ENCODE measurements at places on chromosomes 12 and 14.

GRCh38 chr14:60945984-60946383 is 34.9 kb downstream of the TRMT5 start:
- DNase-seq: no peak

DNA sequence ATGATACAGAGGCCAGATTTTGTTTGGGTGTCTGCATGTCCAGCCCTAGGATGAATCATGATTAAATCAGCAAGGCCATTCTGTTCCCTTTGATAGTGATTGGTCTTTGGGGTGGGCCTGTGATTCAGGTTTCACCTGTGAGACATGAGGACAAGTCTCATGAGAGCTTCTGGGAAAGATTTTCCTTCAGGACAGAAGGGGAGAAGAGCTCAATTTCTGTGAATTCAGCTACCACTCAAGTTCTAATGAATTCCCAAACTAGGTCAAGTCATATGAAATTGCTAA is 73.4 kb downstream of the ZNF664 start:
- no peak for DNase-seq

- no peak for DNase-seq
Measured at GRCh38 chr14:63777024-63777423, 49.2 kb upstream of the SGPP1 start.

GRCh38 chr12:18888047-18888446 is 150.1 kb downstream of the CAPZA3 start:
- no peak for DNase-seq

DNA sequence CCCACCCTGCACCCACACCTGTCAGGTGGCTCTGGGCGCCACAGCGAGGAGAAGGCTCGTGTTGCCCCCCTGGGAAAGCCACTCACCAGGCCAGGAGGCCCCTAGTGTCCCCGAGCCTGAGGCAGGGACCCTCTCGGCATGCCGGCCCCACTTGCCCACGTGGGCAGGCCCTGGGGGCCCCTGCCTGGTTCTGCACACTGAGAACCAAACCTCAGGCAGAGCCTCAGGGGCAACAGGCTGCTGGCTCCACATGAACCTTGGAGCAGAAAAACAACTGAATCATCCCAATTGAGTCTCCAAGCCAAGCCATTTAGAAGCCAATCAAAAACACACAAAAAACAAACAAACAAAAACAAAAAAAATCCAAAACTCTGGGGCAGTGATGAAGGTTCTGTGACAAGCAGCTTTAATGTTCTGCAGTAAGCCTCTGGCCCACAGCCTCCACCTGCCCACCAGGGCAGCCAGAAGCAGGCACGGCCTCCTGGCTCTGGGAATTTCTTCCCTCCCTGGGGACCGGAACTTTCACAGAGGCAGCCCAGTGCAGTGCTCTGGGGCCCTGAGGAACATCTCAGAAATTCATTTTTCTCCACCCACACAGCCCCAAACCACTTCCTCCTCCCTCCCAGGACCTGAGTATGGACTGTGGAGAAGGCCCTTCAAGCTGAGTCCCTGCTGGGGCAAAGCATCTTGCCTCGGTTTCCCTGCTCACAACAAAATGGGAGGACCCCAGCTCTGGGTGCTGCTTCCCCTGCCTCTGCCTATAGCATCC is 90.2 kb downstream of the CHGA start:
- DNase-seq: no peak

GRCh38 chr14:26925876-26926584 is 328.2 kb upstream of the NOVA1 start:
- DNase-seq: no peak

GRCh38 chr12:122681814-122682213 is 21.3 kb downstream of the HCAR2 start:
- DNase-seq: no peak

DNA sequence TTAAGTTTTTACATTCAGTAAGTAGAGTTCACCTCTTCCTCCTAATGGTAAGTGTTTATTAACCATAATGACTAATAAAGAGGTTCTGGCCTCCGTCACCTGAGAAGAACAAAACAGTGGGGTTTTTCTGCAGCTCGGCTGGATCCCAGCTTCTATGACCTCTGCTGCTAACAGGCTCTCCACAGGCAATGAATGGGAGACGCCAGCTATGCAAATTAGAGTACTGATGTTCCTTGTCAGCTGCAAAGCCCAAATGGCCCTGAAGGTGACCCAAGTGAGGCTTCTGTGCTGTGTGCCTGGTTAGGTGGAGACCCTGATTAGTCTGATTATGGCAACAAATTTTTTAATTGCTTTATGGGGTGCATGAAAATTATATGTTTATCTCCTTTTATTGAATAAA is 218.1 kb downstream of the APAF1 start:
- no peak for DNase-seq

GRCh38 chr12:80472911-80473500 is 29.0 kb downstream of the PTPRQ start:
- DNase-seq: no peak

- DNase-seq: no peak
Measured at GRCh38 chr14:104882325-104882973, 17.4 kb downstream of the CEP170B start.

DNA sequence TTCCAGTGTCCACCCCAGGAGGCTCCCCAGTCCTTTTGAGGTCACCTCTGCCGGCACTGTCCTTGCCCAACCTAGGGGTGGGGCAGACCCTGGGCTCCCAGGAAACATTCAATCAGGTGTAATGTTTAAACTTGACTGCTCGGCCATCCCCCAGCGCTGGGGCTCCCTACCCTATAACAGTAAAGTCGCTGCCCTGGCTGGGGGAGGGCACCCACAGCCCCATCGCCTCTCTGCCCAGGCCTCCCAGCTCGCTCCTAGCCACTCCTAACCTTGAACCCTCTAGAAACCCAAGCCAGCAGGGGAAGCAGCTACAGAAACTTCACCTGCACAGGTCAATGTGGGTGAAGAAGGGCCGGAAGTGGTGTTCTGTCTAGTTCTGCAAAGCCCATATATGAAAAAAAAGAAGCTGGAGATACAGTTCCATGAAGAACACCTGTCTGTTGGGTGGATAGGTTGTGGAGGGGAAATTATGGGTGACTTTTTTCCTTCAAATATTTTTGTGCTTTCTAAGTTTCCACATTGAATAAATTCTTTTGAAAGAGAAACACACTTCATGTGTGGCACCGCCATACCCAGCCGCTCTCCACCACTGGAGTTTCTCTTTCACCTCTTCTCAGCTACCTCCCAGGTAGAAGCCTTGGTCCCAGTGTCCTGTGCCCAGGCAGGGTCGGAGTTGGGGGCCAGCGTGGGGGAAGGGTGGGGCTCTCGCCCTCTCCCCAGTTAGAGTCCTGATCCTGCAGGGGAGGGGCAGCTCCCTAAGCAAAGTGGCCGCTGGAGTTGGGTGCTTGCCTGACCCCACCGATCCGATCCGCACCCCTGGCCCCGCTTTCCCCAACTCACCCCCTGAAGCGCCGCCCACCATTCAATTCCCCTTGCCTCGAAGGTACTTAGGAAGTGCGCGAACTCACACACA is 1.1 kb downstream of the CLMN start:
- no peak for DNase-seq

GRCh38 chr12:20438299-20438779 is 70.0 kb downstream of the PDE3A start:
- no peak for DNase-seq

DNA sequence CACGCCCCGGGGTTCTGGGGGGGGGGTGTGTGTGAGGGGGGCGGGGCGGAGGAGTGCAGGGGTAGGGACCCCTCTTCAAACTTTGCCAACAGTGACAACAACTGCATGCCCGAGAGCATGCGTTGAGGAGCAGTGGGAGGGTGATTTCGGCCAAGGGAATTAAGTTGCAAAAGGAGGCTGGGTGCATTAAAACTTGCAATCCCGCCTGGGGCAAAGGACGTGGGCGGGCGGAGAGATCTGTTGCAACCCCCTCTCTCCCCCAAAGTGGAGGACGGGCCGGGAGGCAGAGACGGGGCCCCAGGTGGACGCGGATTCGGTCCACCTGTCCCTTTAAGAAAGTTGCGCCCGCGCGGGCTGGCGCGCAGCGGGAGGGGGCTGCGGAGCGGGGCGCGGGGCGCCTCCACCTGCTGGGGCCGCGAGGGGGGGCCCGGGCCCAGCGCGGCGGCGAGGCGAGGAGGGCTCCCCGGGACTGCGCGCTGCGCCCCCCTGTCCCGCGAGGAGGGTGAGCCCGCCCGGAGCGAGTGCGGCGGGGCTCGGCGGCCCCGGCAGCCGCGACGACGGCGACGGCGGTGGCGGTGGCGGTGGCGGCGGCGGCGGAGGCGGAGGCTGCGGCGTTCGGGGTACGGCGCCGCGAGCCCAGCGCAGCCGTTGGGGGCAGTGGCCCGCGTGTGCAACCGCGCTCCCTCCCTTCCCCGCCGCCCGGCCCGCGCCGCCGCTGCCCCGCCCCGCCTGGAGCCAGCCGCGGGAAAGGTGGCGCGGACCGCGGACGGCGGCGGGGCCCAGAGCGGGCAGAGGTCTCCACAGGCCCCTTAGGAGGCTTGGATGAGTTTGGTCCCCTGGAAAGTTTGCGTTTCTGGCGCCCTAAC is 530 bp upstream of the FOXN4 start:
- no peak for DNase-seq

GRCh38 chr12:68962877-68963855 is 30.2 kb upstream of the CPM start:
- no peak for DNase-seq

DNA sequence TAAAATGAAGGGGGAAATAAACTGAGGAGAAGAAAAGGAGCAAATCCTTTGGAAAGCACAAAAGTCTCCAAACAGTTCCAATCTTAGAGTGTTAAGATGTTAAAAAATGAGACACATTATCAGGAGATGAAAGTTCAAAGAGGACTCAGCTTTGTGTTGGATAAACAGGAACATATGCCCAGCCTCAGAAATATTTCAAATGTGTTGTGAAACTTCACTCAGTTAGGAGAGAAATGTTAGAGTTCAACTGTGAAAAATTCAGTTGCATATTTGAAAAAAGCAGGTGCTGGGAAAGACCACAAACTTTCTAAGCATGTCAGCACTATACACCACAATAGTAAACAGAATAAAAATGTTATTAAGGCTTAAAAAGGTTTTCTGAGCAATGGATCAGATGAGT is 136.8 kb upstream of the PRKD1 start:
- no peak for DNase-seq

DNA sequence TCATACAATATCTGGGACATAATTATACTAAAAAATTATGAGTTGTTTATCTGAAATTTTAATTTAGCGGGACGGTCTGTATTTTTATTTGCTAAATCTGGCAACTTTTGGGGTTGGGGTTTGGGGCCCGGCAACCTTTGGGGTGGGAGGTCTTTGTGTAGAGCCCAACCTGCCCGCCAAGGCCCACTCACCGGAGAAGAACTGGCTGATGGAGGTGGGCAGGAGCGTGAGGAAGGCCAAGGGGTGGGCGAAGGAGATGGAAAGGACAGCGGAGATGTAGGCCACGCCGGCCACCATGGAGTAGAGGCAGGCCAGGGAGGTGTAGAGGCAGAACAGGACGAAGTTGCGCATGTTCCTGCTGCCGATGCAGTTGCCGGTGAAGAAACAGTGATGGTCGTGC is 2.6 kb downstream of the ZDHHC22 start:
- DNase-seq: no peak

GRCh38 chr12:104737113-104737512 is 221.0 kb downstream of the SLC41A2 start:
- DNase-seq: no peak

- peak; percentile 58 for DNase-seq
Measured at GRCh38 chr12:132506328-132507160, 16.6 kb downstream of the FBRSL1 start.

DNA sequence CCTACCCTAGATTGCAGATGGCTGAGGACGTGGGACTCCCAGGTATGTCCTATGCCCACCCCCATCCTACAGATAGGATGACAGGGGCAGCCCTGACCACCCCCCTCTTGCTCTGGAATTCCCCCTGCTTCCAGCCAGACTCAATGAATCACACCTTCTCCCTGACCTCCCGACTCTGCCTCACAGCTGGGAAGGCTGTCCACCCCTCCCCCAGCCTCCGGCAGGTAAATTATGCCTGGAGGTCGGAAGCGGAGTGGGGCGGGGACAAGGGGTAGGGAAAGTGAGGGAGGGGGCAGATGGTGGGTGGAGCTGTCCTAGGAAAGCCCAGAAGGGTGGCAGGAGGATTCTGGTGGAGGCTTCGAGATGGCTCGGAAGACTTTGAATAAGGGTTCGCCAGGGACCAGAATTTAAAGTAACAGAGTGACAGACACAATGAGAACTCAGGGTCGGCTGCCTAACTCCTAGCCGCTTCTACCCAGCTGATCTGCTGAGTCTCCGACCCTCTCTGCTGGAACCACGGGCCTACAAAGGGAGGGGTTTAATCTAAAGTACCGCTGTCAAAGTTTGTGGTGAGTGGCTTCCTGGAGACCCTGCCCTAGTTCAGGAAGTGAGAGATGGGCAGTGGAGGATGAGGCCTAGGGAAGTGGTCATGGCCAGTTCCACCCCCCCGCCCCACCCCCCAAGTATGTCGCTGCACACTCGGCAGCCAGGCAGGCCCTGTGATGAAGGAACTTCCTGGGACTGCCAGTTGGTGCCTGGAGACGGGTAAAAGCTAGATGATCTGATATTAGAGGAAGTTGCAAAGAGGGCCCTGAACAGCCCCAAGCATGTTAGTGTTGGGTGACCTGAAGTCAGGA is 4.2 kb downstream of the PLEKHG3 start:
- no peak for DNase-seq

- no peak for DNase-seq
Measured at GRCh38 chr12:30138483-30138882, 354.7 kb upstream of the TMTC1 start.

DNA sequence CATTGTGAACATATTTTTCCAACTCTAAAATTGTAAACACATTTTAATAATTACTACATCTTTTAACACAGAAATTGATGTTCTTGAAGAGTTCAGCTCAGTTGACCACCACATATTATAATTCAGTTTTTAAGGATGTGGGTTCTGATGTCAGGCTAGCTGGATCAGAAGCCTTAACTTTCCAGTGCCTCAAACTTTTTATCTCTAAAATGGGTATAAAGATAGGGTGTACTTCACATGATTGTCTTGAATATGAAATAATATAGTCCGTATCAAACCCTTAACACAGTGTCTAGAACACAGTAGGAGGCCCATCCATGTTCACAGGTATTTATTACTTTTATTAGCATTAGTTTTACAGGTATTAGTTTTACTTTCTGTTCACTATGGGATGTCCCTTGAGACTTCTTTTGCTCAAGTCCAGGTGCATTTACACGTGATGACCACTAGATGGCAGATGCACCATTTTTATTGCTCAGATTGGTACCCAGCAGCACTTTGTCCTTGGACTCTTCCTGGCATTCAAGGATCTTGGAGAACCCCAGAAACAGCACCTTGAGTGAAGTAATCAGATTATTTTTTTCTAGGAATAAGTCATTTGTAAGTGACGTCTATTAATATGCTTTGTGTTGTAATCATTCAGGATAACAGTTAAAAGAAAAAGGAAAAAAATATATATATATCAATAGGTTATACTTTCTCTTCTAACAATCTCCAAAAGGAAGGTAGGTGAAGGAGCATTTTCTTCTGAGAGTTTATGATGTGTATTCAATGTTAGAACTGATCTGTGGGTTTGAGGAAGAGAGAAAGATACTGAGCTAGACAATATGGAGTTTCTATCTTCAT is 580.2 kb downstream of the ETNK1 start:
- no peak for DNase-seq

- DNase-seq: no peak
Measured at GRCh38 chr14:45526715-45527549, 273.9 kb upstream of the MIS18BP1 start.
